ENCODE measurements at places on chromosomes 5 and 9.

DNA sequence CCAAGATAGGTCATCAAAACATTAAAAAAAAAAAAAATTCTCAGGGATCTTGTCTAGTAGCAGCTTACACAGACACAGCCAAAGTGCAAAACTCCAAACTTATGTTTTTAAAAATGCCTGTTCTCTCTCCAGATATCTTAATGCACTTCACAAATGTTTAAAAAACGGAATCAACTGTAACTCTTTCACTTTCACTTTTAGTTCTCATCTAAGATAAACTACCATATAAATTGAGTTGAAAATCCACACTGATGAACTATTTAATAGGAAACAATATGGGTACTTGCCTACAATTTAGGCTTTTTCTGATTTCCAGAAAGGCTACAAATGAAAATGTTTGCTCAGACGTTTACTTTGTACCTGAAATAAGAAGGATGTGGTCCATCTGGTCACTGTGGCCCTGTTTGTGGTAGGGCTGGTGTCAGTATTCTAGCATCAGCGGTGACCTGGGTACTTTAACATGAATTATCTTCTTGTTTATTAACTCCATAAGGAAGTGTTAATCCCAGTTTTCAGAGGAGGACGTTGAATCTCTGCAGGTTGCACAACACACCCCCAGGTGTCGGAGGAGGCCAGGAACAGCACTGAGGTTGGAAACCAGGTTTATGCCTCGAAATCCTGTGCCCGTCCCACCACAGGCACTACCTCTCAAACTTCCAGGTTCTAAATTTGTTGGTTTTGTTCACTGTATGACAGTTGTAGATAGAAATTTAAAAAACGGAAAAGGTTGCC, 13.3 kb upstream of the LPCAT1 start:
- DNase-seq: no peak

DNA sequence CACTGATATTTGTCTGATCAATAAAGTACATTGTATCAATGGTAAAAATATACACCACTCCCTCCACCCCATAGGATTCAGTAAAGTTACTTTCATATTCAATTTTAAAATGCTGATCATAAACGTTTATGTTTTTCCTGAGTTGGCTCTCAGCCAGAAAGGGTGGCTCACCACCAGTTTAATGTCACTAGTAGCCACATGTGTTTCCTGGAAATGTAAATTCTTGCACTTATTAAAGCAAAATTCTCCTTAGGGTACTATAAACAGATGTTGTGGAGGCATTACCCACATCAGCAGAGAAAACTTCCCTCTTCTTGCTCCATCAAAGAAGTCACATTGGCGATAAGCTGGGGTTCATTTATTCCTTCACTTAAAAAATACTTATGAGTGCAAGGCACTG, 210.3 kb downstream of the SREK1 start:
- DNase-seq: no peak

GRCh38 chr5:142292249-142292648, 32.6 kb downstream of the SPRY4 start:
- DNase-seq: no peak

GRCh38 chr9:99051851-99052250, 53.1 kb upstream of the TGFBR1 start:
- DNase-seq: no peak

GRCh38 chr9:87607859-87608258, 110.2 kb downstream of the DAPK1 start:
- peak; percentile 42 for DNase-seq

DNA sequence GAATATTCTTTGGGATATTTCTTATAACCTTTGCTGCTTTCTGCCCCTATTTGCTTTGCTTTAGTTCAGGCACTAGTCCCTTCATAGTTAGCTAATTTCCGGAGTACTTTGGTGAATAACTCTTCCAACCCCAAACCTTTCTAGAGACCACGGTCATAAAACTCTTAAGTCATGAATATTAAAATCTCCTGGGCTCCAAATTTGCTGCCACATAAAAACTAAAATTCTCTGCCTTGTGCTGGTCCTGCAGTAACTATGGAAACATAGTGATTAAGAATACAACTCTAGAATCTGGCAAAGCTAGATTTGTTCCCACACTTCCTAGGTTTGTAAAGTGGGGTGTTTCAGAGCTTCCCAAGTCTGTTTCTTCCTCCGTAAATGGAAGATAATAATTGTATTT, 10.0 kb upstream of the ACTBL2 start:
- no peak for DNase-seq

GRCh38 chr5:144142139-144142823, 28.2 kb downstream of the YIPF5 start:
- peak; percentile 72 for DNase-seq

DNA sequence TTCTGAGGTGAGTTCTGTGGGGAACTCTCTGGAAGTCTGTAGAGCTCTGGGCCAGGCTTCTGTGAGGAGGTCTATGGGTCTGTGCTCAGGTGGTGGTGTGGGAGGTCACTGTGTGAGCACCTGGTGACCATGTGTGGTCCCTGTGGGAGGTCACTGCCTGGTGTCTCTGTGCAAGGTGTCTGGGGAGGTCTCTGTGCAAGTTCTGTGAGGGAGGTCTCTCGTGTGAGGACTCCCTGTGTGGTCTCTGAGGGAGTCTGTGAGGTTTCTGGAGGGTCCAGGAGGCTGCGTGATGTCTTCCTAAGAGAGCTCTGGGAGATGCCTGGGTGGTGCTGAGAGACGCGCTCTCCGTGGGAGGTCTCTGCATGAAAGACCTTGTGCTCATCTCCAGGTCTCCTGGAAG, 6.0 kb upstream of the SPATA31E1 start:
- no peak for DNase-seq

DNA sequence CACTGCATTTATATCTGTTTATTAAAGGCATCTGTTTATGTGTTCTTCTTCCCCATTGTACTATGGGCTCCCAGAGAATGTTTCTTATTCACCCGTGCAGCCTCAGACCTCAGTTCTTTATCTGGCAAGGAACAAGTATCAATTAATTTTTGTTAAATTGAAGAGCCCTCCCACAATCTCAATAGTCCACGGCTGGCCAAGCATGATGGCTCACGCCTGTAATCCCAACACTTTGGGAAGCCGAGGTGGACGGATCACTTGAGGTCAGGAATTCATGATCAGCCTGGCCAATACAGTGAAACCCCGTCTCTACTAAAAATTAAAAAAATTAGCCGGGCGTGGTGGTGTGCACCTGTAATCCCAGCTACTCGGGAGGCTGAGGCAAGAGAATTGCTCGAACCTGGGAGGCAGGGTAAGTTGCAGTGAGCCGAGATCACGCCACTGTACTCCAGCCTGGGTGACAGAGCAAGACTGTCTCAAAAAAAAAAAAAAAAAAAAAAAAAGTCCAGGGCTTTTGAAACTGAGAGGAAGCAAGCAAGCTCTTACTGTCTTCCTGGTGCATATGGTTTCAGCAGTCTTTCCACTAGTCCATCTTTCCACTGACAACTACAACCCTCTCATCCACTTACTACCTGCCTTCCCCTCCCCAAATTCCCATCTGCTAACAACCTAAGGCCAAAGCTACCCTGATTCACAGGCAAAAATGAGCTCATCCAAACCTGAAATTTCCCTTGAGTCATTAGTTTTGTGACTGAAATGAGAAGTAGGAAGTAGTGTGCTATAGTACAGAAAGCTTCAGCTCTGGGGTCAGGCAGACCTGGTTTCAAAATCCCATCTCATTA, 2.3 kb upstream of the HK3 start:
- DNase-seq: peak; percentile 15

DNA sequence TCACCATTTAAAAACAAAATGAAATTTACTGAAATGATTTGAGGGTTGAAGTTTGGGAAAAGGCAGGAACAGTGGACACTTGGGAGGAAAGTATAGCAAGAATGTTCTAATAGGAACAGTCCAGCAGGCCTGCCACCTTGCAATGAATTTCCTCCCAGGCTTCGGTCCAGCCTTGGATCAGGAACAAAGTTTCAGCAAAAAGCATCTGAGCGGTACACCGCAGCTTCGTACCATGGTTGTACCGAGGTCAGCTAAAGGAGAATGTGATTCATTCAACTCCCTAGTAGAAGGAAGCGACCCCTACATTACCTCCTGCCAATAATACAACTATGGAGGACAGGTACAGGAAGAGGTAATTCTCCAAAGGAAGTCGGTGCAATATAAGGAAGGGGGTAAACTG, 111.4 kb downstream of the ENC1 start:
- no peak for DNase-seq

GRCh38 chr9:83132768-83133167, 69.8 kb upstream of the RASEF start:
- peak; percentile 43 for DNase-seq

GRCh38 chr9:120383611-120383998, 196.4 kb downstream of the CDK5RAP2 start:
- DNase-seq: no peak

- no peak for DNase-seq
Observed at GRCh38 chr5:61438298-61438970, 106.4 kb downstream of the ZSWIM6 start.

DNA sequence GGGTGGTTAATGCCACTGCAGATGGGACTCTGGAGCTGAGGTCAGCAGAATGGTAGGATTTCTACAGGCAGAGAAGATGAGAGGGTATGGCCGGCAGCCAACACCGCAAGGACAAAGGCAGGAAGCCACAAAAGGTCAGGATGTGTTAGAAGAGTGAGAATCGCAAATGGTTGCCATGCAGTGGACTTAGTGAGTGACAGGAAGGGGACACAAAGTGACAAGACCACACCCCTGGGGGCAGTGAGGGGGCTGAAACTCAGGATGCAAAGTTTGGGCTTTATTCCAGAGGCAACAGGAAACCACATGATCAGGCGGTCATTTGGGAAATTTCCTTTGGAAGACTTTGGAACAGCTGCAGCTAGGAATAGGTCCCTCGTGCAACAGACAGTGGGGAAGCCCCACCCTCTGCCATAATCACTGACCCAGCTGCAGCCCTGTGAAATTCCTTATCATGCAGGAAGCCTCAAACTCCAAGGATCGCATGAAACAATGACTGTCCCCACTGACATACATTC, 14.2 kb upstream of the CCDC180 start:
- no peak for DNase-seq

- no peak for DNase-seq
Observed at GRCh38 chr5:42645138-42645537, 111.5 kb upstream of the CCDC152 start.

- DNase-seq: peak; percentile 80
Observed at GRCh38 chr9:18545636-18546360, 71.8 kb downstream of the ADAMTSL1 start.

DNA sequence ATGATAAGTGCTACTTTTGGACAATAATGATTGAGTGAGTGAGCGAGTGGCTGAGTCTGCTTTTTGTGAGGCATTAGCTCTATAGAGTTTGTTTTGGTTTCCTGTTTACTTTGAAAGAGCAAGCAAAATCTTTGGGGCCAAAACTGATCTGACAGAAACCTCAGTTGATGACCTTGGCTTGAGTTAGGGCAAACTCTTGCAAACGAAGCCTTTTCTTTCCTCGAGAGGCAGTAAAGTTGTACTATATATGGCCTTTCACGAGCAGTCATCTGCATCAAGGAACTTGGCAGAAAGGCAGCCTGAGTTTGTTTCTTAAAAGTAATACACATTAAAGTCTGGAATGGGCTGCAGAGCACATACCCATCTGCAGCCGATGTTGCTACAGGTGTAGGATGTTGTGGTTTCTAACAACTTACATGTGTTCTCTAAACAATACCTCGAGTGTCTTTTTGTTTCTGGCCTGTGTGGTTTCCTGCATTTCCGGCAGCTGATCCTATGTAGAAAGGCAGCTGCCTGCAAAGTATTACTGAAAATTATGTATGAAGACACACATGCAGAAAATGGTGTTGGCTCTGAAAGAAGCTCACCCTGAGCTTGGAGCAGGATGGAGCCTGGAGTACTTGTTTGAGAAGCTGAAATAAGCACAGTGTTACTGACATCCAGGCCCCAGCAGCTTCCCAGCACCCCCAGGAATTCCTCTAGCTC, 60.8 kb downstream of the FOXD1 start:
- no peak for DNase-seq

DNA sequence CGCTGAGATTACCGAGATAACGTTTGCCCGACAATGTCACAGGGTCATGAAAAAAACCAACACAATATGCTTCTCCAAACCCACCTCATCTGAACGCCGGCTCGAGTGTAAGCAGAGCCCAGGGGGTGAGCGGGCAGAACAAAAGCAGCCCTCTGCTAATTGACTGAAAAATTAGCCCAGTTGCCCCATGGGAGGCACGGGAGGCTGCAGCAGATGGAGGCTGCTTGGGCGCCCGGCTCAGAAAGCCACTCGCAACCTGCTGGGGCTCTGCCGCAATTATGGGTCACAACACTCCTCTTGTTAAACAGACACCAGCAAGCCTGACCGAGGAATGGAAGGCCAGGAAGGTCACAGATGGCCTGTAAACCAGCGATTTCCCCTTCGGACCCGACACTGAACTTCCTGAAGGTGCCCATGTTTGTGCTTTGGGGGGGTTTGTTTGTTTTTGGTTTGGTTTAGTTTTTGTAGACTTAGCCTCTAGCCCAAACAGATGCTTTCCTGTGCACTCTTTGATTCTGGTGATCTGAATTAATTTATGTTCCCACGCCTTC, 104.6 kb upstream of the IRX1 start:
- DNase-seq: no peak

GRCh38 chr5:110884005-110884404, 145.2 kb downstream of the SLC25A46 start:
- DNase-seq: no peak

DNA sequence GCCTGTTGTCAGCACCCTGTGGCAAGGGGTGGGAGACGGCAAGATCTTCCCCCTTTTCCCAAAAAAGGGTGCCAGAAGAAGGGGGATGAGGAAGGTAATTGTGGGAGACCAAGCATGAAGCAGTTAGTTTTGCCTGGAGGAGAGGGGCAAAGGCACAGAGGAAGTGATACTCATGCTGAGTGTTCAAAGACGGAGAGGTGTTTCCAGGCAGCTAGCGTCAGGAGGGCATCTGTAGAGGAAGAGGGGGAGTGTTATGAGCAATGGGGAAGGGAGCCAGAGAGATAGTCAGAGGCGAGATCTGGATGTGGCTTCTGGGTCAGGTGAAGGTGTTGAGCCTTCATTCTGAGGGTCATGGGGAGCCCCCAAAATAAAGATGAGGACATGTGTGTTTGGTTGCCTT, 26.9 kb upstream of the ADAM19 start:
- no peak for DNase-seq

DNA sequence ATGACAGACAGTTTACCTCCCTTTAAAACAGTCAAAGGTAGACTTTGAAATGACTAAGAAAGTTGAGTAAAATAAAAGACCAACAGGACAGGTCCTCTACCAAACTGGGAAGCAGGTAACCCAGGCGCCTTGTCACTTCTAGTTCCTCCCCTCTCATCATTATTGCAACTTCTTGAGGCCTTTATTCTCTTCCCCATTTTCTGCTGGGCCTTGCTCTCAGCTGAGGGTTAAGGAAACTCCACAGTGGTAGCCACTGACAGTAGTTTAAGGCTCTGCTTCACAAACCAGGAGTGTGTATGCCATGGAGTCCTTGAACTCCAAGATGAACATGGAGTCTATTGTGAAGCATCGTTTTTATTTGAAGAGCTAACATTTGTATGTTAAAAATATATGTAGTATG, 36.9 kb upstream of the TCERG1 start:
- no peak for DNase-seq

DNA sequence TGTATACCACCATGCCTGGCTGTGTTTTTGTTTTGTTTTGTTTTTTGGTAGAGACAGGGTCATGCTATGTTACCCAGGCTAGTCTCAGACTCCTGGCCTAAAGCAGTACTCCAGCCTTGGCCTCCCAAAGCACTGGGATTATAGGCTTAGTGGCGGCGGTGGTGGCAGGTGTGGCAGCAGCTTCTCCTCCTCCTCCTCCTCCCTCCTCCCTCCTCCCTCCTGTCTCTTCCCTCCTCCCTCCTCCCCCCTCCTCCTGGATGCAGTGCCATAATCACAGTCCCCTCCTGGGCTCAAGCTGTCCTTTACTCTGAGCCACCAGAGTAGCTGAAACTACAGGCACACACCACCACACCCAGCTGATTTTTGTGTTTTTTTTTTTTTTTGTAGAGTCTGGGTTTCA, 71.2 kb downstream of the UHRF2 start:
- no peak for DNase-seq

All from umbilical cord (tissue), 2 donors.